M059J (cell line): ENCODE measurements at places on chromosomes 16 and 17.

GRCh38 chr17:78324391-78325075 lies 35.3 kb downstream of the SOCS3 start:
- DNase-seq, result peak; percentile 94

GRCh38 chr17:44473367-44473766 lies 29.8 kb downstream of the GPATCH8 start:
- no peak for DNase-seq

DNA sequence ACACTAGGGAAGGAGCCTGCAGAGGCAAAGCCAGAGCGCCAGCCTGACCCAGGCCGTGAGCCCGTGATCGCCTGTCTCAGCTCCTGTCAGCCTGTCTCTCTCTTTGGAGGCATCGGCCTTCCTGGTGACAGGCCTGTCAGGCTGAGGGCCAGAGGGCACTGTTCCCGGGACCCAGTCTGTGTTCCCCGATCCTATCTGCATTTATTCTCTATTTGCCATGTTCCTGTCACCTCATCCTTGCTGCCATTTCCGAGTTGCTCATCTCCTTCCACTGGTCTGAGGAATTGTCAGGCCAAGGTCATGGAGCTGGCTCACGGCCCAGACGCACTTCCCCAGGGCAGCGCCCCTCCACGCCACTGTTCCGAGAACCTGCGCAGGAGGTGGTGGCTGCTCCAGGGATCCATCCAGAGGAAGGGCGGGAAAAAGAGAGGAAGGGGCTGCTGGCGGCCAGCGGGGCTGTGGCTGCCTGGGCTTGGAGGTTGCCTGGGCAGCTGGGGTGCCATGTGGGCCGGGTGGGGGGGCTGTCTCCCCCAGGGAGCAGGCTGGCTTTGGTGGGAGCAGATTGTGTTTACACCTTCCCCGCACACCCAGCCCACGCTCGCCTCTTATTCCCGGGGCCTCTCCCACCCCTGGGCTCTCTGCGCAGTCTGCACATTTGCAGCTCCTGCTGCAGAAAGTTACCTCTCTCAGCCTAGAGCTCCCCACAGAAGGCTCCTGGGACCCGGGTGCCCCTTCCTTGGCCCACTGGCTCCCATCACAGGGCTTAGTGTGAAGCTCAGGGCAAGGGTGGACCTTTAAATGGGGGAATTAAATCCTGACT lies 4.9 kb downstream of the PRCD start:
- DNase-seq, result no peak

GRCh38 chr16:66569827-66570405 lies 3.7 kb downstream of the CMTM1 start:
- DNase-seq, result peak; percentile 59

GRCh38 chr17:19322861-19323260 lies 39.7 kb downstream of the B9D1 start:
- no peak for DNase-seq

- peak; percentile 81 for DNase-seq
These were observed 65.3 kb downstream of the RBFOX1 start for GRCh38 chr16:7397901-7398300.

GRCh38 chr16:59205403-59205802 lies 471.3 kb upstream of the GOT2 start:
- peak; percentile 3 for DNase-seq

DNA sequence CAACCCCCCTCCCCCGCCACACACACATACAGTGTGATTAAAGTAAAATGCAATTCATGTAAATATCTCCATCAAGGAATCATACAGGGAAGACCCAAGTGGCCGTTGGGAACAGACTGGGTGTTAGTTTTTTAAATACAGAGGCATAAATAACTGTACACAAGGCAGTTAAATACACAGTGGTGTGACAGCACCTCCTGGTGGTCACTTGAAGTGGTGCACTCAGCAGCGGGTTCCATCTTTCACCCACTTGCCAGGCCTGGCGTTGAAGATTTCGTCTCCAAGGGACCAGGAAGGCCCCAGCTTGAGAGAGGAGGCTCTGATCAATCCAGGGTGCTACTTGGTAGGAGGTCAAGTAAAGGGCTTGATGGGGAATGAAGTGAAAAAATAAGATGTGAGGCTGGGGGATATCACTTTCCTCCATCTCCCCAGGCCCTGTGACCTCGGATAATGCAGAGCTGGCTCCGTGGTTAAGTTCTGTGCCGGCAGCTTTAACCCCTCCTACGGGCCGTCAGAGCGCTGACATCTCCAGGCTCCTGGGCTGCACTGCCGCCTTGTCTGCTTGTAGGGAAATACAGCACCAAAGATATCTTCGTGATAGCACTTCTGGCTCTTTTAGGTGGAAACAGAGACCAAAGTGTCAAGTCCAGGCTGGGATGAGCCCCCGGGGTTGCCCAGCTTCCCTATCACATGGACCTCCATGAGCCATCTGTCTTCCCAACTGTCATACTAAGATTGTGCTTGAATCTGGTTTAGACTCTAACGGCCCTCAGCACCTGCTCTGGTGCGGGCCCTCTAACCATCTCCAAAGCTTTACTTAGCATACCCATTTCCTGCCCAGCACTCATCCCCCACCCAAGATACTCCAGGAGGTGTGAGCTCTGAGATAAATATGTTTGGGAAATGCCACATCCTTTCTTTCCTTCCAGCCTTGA lies 20.7 kb downstream of the LGALS9 start:
- DNase-seq, result peak; percentile 42

- DNase-seq, result no peak
These were observed 52.4 kb upstream of the MRPS23 start for GRCh38 chr17:57902117-57902799.

DNA sequence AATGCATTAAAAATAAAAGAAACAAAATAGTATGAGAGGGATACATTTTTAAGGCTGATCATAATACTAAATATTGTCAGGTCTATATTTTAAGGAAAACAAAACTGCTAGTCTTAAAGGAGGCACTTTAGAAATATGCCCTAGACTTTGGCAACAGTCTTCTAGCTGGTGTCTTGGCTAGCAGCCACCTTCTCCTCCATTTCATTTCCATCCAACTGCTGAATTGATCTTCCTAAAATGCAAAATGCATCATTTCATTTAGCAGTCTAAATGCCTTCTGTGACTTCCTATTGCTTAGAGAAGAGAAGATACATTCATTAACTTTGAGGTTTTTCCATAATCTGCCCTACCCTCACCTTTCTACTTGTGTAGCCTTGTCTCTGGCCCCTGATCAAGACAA lies 1404.1 kb downstream of the CDH11 start:
- no peak for DNase-seq

DNA sequence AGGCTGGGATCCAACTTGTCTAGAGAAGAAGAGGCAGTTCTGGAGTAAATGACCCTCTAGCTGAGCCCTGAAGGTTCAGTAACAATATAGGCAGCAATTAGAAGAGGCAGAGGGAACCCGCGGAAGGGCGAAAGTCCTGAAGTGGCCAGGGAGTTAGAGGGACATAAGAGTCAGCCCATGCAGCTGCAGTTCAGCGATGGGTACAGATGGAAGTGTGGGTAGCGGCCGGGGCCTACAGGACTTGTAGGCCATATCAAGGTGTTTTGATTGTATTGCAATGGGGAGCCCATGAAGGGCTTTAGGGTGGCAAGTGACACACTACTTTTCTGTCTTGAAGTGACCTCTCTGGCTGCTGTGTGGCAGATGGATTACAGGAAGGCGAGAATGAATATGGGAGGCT lies 3.0 kb downstream of the ELAC2 start:
- no peak for DNase-seq

DNA sequence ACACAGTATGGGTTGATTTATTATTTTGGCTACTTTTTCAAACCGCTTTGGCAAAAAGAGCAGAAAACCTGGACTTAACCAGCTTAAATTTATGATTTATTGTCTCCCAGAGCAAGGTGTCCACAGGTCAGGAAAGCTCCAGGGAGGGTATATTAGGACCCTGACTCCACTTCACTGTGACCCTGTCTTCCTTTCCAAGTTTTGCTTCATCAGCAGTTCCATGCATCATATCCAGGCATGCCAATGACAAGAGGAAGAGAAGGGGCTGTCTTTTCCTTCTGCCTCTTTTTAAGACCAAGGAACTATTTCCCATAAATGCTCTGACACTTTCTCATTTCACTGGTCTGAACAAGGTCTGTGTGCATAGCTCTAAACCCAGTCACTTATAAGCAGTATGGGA lies 316.8 kb downstream of the CA10 start:
- no peak for DNase-seq

GRCh38 chr17:63698886-63699637 lies 863 bp downstream of the LIMD2 start:
- DNase-seq, result no peak

DNA sequence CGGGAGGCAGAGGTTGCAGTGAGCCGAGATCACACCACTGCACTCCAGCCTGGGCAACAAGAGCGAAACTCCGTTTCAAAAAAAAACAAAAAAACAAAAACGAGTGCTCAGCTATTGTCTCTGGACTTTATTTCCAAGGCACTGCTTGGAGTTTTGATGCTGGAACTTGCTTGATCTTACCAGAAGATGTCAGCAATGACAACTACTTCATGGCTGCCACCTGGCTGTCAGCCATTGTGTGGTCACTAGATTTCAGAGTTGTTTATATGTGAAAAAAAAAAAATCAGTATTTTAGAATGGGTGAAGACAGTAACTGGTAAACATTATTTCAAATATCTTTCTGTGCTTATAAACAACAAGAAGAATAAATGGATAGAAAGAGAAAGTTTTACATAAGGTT lies 26.3 kb upstream of the OR4D1 start:
- DNase-seq, result peak; percentile 63

- DNase-seq, result no peak
These were observed 342.1 kb downstream of the ZFHX3 start for GRCh38 chr16:72705801-72706200.
